ENCODE measurements at places on chromosomes 11 and 22.

- no peak for DNase-seq
Measured at GRCh38 chr11:112966561-112966960, 5.3 kb downstream of the NCAM1 start.

DNA sequence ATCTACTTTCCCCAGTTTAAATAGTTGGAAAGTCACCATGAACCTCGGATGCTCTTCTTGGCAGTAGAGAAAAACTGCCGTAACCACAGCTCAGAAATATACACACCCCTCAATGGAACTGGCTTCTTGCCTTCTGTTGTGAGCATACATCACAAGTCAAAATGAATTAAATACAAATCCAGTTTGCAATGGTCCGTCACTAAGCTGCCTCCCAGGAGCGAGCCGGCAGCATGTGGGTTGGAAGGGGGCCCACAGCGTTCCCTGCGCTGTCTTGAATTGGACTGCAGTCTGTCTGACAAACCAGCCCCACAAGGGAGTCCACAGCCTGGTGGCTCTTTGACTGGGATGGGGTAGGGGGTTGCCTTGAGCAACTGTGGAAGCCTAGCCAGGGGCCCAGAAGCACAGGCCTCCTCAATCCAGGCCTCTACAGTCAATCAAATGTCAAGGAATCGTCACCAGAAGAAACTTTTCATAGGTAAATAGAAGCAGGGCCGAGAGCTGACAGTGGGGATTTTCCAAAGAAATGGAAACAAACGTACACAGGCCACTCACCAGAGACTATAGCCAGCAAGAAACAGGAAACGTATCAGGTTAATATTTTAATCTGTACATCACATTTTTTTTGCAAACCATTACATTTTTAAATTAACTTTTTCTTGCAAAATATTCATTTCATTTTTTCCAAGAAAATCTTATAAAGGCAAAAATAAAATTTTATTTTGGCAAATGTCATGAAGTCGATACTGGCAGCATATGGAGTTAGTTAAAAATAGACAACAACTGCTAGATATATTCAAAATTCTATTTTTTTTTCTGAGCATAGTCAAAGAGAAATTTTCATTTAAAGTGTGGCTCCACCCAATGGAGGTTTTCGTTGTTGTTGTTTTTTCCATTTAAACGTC is 38.5 kb downstream of the C11orf58 start:
- DNase-seq, result no peak

DNA sequence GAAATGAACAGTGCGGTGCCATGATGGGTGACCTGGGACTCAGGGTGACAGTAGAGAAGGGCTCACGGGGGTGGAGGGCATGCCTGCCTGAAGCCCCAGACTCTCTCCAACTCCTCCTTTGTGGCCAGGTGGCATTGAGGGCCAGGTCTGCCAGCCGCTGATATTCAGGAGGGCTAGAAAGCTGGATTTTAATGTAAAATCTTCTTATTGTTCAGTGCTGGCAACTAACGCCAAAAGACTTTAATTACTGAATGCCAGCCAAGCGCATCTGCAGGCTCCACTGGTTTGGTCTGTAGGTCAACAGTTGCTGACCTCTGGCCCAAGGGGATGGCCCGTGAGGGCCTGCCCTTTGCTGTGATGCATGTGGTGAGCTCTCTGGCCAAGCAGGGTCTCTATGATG is 10.3 kb downstream of the MRGPRG start:
- no peak for DNase-seq

DNA sequence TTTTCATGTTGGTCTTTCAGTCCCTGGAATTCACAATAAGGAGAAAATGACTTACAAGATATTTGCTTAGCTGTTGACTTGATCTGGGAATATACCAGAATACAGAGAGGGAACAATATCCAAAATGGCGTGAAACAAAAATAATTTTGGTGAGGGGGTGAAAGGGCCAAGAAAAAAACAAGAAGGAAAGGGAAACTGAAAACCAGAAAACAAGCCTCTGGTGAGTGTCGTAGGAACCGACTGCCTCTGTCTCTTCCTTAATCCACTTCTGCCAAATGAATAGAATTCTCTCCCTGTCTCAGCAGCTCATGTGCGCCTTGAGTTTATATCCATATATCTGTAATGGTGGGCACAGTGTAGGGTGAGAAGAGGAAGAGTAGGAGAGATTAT is 367.6 kb downstream of the ETS1 start:
- DNase-seq, result no peak

DNA sequence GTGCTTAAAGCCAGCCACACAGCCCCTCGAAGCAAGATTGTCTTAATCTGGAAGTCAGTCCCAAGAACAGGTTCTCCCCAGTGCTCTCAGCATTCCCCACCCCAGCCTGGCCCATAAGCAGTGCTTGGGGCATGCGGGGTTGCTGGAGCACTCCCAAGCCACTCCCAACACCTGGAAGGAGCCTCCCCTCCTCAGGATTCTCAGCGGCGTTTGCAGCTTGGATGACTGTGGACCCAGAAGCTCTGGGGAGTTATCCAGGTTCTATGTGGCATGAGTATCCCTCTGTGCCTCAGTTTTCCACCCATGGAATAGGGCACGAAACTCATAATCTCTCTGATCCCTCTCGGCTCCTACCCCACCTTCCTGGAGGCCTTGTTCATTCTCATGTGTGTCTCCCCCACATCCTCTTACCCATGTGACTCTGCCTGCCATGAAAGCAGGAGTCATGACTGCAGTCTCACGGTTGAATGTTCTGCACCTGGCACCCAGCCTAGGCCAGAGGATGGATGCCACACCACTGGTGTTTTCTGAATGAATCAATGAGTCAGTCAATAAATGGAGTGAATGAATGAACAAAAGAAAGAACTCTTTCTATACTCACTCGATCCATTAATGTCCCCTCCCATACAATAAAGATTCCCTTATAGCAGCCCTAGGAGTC is 33.4 kb upstream of the WNT7B start:
- DNase-seq, result no peak

Measured in stimulated activated CD8-positive, alpha-beta memory T cell treated with anti-CD3 and anti-CD28 coated beads, Interleukin-4, amount 100 ng/mL, for 48 hours (primary cell).